ENCODE measurements at places on chromosomes 7 and 10.

DNA sequence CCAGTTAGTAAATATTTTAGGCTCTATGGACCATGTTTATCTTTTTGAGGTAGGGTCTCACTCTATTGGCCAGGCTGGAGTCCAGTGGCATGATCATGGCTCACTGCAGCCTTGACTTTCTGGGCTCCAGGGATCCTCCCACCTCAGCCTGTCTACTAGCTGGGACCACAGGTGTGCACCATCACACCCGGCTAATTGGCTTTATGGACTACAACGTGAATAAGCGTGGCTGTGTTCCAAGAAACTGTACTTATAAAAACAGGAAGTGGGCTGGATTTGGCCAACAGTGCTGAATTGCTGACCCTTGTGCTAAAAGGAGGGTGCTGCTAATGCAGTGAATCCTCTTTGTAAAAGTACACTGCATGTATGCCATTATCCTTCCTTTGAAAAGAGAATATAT lies 111.7 kb upstream of the CDK13 start:
- DNase-seq = no peak

DNA sequence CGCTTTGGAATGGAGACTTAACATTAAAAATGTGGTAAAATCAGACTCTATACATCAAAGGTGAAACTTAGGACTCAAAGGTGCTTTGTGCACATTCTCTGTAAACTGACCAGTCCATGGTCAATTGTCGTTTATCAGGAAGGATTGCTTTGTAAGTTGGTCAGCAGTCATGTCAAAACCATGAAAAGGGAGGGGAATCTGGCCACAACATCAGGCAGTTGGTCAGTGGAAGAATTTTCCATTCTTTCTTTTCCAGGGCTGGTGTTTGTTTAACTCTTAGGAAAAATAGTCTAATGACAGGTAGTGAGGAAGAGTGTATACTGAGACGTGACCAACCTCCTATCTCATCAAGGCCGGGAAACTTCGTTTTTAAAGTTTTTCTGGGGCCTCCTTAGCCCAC lies 226.5 kb downstream of the ADK start:
- DNase-seq = no peak

GRCh38 chr10:84243759-84244158 lies 1.1 kb upstream of the RGR start:
- DNase-seq = no peak

DNA sequence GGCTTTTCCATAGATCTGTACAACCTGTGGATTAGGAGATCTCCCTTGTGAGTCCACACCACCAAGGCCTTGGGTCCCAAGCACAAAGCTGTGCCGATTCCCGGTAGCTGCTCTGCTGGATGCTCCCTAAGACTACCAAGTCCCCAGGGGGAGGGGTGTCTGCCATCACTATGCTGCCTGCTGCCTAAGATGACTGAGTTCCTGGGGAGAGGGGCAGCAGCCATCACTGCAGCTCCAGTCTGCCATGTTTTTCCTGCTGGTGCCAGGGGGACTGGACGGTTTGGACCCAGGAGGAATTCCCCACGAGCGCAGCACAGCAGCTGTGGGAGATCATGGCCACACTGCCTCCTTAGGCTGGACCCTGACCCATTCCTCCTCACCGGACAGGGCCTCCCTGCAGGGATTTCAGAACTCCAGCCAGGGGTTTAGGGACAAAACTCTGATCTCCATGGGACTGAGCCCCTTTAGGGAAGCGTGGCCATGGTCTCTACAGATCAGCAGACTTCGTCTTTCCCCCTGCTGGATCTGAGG lies 1049.8 kb downstream of the SORCS1 start:
- DNase-seq = no peak

DNA sequence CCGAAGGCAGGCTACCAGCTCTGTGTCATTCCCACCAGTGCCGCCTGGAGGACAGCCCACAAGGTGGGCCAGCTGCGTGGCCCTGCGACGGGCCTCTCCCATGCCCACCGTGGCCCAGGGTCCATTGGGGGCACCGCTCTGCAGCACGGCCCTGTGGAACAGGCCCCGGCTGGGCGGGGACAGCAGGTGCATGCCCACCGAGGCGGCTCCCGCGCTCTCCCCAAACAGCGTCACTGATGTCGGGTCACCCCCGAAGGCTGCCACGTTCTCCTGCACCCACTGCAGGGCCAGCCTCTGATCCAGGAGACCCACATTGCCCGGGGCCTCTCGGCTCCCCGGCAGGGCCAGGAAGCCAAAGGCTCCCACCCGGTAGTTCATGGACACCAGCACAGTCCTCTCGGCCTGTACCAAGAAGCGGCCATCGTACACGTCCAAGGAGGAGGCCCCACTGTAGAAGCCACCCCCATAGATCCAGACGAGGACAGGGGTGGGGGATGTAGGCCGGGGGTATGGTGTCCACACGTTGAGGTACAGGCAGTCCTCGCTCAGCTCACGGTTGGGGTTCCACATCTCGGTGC lies 2.3 kb downstream of the ACHE start:
- DNase-seq = no peak

DNA sequence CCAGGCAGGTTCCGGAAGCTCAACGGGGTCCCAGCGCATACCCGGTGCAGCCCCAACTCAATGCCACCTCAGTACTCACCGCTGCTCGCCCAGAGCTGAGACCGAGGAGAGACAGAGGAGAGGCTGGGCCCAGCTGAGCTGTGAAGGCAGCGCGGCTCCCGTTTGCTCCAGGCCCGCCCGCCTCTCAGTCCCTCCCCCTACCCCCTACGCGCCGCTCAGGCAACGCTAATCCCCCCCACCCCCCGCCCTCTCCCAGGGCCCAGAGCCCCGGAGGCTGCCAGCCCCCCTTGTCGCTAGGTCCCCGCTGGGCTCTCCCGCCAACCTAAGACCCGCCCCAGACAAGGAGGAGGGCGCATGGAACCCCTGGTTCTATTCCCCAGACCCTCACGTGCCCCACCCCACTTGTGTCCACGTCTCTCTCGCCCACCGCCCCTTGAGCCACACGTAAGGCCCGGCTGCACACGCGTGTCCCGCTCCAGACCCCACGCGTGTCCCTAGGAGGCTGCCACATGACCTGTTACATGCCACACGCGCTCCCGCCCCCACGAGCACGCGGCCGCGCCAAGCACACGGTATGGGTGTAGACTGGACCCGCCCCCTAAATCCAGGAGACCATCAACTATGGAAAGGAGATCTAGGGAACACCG lies at the start of gene PSD:
Gene PSD, minus strand, starts transcription at position 164 of the 647 bp plus-strand sequence. CDS start 1,747 bp downstream, outside the sequence.
- DNase-seq = no peak

GRCh38 chr10:89940076-89940475 lies 238.7 kb downstream of the KIF20B start:
- no peak for DNase-seq

- DNase-seq = peak; percentile 1
These were observed 34.2 kb downstream of the CYP17A1 start for GRCh38 chr10:102802920-102803534.

DNA sequence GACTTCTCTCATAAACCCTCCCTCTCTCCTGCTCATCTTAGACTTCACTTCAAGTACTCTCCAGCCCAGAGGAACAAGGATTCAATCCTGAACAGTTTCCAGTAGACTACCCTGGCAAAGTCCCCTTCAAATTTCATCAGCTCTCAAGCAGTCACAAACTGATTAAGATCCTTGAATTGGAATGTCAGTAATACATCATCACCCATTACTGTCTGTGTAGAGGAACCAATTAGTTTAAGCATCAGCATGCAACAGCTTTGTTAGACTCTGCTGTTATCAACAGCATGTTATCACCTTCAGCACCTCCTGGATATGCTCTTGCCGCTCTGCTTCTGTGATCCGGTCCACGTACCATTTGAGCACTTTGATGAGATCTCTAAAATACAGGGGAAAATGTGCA lies 307.0 kb upstream of the IMMP2L start:
- DNase-seq = no peak

DNA sequence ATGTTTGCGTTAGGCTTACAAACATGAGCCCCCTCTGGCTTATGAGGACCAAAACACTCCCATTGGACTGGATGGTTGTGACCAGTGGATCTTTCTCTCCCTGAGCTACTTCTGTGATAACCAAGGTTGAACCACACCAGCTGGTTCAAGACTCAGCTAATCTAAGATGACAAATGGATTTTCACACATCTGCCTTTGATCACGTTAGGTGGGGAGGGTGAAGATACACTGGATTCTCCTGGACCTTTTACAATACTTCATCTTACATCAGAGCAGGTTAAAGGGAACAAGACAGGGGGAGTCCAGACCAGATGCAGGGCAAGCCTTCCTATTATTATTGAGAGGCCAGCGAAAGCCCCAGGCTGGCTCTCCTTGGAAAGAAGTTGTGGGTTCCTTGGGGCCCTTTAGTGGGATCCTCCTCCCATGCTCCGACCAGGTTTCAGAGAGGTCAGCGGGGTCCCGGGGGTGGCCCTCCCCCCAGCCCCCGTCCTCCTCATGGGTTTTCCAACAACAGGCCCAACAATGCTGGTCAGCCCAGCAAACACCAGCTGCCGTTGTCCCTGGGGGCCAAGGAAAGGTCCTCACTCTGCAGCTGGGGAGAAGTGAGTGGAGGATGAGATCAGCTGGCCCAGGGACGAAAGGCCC lies 2.8 kb downstream of the GFRA1 start:
- DNase-seq = no peak

DNA sequence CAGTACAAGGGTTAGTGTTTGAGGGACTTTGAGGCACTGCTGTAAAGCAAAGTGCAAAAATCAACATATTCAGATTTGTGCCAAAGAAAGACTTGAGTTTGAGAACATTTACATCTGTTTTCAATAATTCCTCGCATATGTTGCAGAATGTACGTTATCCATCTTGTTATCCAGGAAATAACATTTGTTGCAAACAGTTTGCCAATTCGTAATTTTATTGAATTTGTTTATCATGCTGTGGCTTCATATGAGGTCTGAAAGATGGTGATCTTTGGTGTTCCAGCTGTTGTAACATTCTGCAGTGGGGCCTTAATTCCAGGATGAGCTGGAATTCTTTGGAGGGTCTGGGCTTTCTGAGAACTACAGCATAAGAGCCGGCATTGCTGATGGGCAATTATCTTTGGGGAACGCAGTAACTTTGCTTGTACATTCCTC lies 396.2 kb downstream of the LRMDA start:
- DNase-seq = no peak

DNA sequence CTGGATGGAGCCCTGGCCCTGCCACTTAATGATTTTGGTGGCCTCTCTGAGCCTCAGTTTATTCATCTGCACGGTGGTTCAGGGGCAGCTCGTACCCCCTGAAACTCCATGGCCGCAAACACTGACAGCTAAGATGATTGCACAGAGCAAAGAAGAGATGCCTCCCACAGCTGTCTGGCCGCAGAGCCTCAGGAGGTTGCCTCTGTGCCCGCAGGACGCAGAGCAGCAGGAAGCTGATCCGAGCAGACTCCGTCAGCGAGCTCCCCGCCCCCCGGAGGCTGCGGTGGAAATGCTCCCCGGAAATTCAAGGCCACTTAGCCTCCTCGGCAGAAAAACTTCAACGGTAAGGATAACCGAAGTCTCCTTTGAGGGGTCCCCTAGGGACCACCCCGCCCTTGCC lies 30.2 kb upstream of the C10orf53 start:
- DNase-seq = no peak

DNA sequence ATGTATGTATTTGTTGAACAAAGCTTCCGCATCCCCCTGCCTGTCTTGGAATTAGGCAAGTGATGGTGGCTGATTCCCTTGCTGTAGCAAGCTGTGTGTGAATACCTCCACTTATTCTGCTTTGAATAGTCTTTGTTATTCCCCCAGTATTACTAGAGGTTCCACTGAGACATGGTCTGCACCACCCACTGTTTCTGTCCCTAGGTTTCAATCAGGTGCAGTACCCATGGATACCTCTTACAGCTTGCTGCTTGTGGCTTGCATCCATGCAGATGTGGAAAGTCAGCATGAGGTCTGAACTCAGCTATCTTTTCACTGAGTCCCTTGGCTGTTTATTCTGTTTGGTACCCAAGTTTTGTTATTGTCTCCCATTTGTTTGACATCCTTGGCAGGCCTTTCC lies 447.4 kb downstream of the GRM8 start:
- no peak for DNase-seq

GRCh38 chr7:70520611-70521010 lies 611.3 kb upstream of the GALNT17 start:
- DNase-seq = no peak

DNA sequence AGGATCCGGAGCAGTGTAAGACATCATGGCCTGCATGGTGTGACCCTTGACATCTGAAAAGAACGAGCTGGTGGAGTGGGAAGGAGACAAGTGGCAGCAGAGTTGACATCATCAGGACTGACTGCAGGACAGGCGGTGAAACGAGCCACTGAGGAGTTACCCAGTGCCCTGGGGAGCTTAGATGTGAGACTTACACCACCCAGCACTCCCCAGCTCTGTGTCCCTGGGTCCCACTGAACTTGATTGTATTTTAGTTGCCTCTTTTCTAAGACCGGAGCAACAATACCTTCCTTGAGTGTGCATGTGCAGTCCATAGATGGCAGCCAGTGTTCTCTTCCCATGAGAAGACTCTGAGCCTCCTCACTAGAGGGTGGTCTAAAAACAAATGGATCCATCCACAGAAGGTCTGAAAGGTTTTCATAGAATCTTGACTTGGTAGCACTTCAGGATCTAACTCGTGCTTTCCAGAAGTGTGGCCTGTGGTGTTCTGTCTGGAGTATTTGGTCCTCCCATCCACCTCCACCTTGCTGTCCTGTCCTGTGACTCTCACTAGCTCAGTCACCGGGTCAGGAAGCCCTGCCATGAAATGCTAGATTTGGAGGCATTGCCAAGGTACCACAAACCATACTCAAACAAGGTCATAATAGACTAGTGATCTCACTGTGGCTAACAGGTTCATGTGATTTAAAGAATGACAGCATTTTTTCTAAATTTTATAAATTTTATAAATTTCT lies 59.0 kb downstream of the IKZF1 start:
- no peak for DNase-seq

DNA sequence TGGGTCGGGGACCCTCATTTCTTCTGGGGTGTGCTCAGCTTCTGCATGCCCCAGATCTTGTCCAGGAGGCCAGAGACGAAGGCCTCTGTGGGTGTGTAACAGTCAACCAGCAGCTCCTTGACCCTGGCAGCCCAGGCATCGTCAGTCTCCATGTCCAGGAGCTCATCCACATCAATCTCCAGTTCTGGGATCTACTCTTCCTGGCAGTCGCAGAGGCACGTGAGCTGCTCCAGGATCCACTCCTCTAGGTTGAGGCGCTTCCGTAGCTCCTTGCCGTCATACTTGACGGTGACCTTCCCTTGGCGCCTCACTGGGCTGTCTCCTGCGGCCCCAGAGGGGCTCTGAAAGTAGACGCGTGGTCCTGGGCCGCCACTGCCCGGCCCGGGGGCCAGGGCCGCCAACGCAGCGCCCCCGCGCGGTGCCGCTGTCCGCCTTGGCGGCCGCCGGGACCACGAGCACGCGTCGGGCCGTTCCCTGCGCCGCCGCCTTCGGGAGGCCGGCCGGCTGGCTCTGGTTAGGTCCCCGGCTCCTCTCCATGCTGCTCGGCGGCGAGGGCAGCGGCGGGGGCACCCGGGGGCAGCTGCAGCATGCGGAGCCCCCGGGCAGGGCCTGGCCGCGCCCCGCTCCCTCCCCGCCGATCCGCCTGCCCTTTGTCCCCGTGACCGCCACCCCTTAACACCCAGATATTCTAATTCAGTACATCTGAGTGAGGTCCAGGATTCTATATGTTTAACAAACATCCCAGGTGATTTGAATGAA lies 170.5 kb downstream of the SEPTIN7 start:
- DNase-seq = no peak

- no peak for DNase-seq
These were observed 149.5 kb downstream of the ARHGAP21 start for GRCh38 chr10:24574161-24574560.

- no peak for DNase-seq
These were observed 41.1 kb downstream of the PPP1R3C start for GRCh38 chr10:91591797-91592174.
